Jurkat, Clone E6-1 (cell line): ENCODE measurements at places on chromosomes 3 and 15.

GRCh38 chr15:50163719-50164410 is 18.1 kb upstream of the SLC27A2 start:
- DNase-seq, result no peak

- DNase-seq, result no peak
Observed at GRCh38 chr3:36631549-36631948, 132.8 kb downstream of the DCLK3 start.

GRCh38 chr3:128988286-128988685 is 5.6 kb downstream of the CFAP92 start:
- DNase-seq, result no peak

DNA sequence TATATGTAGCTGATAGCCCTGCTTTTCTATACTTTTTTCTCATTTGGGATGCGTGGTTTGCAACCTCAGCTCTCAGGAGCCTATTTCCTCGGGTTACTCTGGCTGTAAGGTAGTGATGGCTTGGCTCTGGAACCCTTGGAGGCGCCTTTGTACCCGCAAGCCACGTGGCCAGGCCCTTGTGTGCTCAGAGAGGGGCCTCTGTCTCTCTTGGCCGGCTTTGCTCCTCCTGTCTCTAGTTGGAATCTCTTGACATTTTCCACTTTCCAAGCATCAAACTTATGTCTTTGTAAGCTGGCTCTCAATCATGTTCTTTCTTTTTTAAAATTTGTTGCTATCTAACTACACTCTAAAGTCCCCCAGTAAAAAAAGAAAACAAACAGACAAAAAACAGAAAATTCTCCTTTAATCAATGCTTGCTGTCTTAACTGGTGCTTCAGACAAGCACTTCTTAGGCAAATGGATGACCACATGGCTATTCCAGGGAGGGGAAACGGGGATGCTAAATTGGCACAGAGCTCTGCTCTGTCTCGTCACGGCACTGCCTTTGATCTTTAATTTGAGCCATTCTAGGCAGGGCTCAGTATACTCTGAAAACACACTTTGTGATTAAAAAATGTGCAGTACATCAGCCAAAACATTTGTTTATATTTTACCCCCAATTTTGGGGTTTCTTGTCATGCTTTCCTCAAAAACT is 180.4 kb upstream of the NR2E3 start:
- no peak for DNase-seq

DNA sequence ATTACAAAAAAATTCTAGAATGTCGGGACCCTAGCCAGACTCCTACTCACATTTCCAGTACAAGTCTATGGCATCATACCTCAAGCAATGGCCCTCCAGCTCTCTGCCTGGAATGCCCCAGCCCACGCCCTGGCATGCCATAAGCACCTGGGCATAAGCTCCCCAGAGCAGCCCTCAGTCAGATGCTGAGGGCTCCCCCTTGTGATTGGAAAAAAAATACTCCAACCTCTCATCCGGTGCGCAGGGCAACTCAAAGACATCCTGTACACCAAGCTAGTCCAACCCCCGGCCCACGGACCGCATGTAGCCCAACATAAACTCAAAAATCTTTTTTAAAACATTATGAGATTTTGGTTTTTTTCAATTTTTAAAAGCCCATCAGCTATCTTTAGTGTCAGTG is 115.4 kb downstream of the NEK10 start:
- peak; percentile 69 for DNase-seq

DNA sequence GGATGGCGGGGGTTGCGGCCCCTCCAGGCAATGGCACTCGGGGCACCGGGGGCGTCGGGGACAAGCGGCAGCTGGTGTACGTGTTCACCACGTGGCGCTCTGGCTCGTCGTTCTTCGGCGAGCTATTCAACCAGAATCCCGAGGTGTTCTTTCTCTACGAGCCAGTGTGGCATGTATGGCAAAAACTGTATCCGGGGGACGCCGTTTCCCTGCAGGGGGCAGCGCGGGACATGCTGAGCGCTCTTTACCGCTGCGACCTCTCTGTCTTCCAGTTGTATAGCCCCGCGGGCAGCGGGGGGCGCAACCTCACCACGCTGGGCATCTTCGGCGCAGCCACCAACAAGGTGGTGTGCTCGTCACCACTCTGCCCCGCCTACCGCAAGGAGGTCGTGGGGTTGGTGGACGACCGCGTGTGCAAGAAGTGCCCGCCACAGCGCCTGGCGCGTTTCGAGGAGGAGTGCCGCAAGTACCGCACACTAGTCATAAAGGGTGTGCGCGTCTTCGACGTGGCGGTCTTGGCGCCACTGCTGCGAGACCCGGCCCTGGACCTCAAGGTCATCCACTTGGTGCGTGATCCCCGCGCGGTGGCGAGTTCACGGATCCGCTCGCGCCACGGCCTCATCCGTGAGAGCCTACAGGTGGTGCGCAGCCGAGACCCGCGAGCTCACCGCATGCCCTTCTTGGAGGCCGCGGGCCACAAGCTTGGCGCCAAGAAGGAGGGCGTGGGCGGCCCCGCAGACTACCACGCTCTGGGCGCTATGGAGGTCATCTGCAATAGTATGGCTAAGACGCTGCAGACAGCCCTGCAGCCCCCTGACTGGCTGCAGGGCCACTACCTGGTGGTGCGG is 1.9 kb downstream of the CHST2 start:
- DNase-seq, result peak; percentile 72

DNA sequence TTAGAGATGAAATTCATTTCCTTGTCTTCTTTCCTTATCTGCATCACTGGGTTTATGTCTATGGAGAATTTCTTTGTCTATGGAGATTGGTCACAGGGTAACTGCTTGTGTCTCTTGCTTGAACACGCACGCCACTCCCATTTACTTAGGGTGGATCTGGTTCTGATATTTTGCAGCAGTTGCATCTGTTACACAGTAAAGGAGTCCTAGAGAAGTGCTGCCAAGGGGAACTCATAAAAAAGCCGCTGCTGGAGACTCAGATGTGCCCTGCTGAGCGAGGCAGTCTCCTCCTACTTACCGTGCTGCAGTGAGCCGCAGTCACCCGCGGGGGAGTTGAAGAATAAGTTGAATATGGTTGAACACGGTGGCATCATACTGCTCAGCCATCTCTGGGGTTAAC is 105.2 kb upstream of the KLHL25 start:
- DNase-seq, result no peak

GRCh38 chr15:74809956-74810355 is 2.7 kb upstream of the LMAN1L start:
- DNase-seq, result no peak

GRCh38 chr3:58965865-58966264 is 84.0 kb downstream of the CFAP20DC start:
- no peak for DNase-seq

- DNase-seq, result no peak
Observed at GRCh38 chr15:78069462-78070029, 8.0 kb downstream of the TBC1D2B start.

DNA sequence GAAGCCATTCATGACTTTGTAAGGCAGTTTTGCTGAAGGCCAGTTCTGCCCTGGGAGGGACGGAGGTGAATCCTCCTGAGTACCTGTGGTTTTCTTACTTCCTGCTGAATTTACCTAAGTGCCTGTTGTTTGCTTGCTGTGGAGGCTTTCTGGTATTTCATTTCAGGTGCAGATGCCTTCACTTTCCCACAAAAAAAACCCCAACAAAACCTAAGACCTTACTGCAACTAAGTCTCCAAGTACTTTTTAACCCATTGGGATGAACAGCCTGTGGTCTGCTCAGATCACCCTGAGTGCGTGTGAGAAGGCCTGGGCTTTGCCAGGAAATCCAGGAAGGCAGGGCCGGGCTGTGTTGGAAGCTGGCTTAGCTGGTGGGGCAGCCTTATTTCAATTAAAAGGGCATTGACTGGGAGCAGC is 65.3 kb downstream of the IGF1R start:
- DNase-seq, result peak; percentile 80

DNA sequence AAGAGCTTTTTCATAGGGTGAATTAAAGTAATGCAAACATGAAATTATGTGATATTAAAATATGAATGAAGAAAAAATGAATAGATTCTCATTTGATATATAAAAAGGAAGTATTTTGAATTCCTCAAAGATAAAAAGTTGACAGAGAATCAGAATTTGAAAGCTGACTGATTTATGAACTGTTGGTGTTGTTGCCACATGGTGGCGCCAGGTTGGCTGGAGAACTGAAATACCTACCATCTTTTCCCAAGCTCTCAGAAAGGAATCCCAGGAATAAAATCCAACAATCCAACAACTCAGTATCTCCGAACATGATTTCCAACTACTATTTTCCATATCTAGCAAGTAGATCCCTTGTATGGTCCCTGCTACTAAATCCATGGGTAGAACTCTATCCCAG is 3.1 kb downstream of the MYRIP start:
- no peak for DNase-seq

DNA sequence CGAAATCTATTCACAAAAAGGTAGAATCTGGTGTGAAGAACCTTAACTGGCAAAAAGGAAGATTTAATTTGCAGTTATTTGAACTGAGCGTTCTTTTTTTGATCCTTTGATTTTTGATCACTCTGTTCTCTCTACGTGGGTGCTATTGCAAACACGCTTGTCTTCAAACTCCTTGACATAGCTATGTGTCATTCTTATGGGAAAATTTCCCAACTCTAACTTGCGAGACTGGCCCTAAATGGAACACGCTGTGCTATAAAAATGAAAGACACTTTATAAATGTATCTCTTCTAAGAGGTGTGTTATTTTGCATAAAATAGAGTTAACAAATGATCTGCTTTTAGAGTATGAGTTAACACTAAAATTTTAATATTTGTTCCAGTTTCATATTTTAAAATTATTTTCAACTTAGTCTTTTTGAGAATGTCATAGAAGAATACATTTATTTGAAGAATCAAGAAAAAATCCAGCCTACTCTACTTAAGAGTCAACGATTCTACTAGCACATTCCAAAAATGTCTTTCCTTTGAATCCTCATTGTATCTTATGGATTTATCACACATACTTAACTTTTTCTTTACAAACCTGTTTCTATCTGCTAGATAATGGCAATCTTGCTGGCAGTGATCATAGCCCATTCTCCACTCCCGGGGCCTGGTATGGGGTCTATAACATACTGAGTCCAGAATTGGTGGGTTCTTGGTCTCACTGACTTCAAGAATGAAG is 610.0 kb upstream of the TBL1XR1 start:
- DNase-seq, result no peak

GRCh38 chr3:43256714-43257461 is 29.5 kb upstream of the SNRK start:
- DNase-seq, result no peak

DNA sequence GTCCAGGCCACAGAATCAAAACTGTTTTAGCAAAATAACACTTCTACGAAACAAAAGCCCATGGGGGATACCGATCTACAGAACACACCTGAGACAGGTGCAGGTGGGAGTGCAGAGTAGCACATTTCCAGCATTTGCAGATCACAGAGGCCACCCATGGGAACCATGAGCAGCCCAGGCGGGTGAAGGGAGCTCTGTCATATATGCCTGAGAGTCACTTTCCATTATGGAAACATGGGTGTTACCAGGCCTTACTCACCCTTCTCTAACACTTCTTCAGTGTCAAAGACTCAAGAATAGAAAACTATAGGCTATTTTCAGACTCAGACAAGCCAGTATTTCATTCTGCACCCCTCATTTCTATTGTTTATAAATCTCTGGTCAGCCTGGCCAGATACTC is 3.5 kb downstream of the PLA1A start:
- DNase-seq, result no peak

- DNase-seq, result no peak
Observed at GRCh38 chr3:25527336-25527735, 99.3 kb downstream of the RARB start.

DNA sequence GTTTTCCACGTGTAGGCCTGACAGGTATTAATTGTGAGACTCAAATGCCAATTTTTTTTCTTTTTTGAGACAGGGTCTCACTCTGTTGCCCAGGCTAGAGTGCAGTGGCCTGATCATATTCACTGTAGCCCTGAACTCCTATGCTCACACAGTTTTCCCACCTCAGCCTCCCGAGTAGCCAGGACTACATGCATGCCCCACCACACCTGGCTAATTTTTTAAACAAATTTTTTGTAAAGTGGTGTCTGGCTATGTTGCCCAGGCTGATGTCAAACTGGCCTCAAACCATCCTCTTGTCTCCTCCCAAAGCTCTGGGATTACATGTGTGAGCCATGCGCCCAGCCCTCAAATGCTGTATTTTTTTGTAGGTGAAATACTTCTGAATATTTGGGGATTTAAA is 14.0 kb downstream of the SLC25A36 start:
- DNase-seq, result no peak

DNA sequence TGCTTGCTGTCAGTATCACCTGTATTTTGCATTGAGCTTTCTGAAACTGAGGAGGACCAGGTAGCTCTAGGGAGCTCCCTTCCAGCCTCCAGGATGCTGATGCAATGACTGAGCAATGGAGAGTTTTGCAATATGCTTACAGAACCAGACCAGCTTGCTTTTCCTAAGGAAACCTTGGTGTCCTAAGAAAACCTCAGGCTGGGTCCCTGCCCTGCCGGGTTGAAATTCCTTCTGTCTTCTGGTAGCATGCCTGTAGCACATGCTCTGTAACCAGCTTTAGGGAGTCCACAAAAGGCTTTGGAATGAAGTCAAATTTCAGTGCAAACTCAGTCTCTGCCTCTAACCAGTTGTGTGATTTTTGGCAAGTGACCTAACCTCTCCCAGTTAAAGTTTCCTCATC is 65.8 kb upstream of the GSK3B start:
- DNase-seq, result no peak

- DNase-seq, result no peak
Observed at GRCh38 chr3:171648069-171648468, 162.2 kb downstream of the PLD1 start.

DNA sequence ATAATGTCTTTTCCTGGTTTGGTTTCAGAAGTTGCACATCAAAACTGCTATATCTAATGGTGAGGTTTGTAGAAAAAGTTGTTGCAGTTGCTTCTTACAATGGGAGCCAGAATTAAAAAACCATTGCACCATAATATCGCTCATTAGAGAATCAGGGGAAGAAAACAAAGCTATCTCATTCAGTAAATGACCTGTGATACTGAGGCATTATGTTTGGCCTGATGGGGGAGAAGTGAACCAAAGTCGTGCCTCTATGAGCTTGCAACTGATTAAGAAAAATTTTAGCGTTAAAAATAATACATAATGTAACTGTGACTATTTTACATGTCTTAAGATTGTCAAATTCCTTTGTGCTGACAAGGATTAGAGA is 60.2 kb upstream of the ARHGEF26 start:
- DNase-seq, result no peak

DNA sequence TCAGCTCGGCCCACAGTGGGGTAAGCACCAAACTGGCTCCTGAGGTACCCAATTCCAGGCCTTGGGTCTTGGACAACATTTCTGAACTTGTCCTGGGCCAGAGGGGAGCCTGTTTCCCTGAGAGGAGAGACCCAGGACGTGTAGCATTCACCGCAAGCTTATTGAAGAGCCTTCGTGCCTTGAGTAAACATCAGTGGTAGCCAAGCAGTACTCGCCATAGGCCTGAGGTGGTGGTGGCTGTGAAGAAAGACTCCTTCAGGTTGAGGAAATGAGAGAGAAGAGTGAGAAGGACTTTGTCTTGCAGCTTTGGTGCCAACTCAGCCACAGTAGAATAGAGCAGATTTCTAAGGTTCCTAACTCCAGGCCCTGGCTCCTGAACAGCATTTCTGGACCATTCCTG is 50.2 kb downstream of the NUDT16 start:
- no peak for DNase-seq

- DNase-seq, result no peak
Observed at GRCh38 chr3:32037932-32038267, 56.4 kb downstream of the ZNF860 start.

- DNase-seq, result no peak
Observed at GRCh38 chr15:92059036-92059970, 205.8 kb downstream of the SLCO3A1 start.
